Activated naive CD8-positive, alpha-beta T cell treated with anti-CD3 and anti-CD28 coated beads, Interleukin-2, amount 10 ng/mL, durations not matched to agents 7 days and 5 days (primary cell): ENCODE measurements at places on chromosomes 5 and 9. TPM values are rescaled to one million over a fixed set of nuclear protein-coding genes. Genes with fewer than 3 reads are reported as not detected.
A peak's percentile ranks its signal among the peaks of the same experiment; 100 is the strongest.

DNA sequence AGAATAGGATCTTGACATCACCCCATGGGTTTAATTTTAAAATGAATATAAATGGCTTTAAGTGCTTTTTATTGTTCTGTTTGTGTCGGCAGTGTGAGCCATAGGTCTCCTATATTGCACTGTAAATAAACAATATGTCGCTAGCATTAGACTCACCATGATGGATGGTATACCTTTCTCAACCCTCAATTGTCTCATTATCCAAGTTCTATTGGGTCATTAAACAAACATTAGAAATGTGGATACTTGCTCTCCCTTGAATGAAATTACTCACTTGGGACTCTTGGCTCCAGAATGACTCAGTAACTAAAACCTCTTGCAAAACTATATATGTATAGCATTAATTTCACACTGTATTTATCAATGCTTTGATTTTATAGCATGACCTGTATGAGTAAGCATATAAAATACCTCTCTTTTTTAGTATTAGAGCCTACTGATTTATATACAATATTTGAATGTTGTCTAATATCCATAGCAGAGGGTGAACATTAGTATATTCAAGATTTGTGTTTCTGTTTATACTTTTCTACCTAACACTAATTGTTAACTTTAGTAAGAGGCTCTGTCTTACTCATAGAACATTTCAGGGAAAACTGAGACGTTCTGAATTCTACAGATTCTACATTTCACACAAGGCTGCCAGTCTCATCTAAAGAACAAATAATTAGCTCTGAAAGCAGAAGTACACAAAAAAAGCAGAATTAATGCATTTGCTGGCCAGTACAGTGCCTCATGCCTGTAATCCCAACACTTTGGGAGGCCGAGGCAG, 303.8 kb upstream of the PRR16 start:
- DNase-seq = no peak
- H3K4me1 ChIP-seq = no peaks in the 10 kb centered on the region
- no peaks in the 10 kb centered on the region for H3K36me3 ChIP-seq
- H3K27me3 ChIP-seq = no peaks in the 10 kb centered on the region

DNA sequence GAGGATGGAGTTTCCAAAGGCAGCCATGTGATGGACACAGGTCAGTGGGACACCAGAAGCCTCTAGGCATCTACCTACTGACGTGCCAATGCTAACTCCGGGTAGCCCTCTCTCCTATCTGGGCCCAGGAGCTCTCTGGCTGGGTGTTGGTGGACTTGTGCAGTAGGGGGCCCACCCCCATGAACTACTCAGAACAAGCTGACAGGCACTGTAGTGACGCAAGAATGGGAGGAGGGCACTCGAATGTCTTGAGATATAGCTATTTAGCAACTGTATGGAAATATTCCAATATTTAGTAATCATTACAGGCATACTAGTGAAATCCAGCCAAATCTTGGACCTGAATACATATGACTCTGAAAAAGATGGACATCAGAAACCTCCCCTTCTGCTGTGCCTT, 5.7 kb upstream of the DOCK2 start:
- H3K4me1 ChIP-seq = peaks cover 7% of the 10 kb centered on the region
- no peak for DNase-seq
- H3K4me3 ChIP-seq = no peak overlapping the region
- H3K36me3 ChIP-seq = peaks cover 8% of the 10 kb centered on the region
- peaks cover 12% of the 10 kb centered on the region for H3K27me3 ChIP-seq

DNA sequence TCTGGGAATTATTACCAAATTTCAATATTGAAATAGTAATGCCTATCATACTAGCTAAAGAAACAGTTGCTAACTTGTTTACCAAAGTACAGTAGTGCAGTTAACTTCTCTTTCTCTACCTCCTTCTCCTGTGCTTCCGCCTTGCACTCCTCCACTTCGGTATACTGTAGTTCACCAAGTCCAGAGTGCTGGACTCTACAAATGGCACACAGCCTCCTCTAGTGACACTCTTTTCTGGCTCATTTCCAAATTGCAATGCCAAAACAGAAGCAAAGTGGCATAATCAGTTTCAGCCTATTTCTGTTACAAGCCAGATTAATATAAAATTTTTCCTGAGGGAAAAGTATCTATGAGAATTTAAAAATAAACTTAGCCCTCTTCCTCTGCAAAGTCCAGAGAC, 86.0 kb upstream of the RASGRF2 start:
- no peak for DNase-seq
- no peak overlapping the region for H3K4me3 ChIP-seq

GRCh38 chr9:89667726-89668125, 62.9 kb downstream of the GADD45G start:
- peaks cover 21% of the 10 kb centered on the region for H3K27me3 ChIP-seq
- H3K36me3 ChIP-seq = peaks cover 5% of the 10 kb centered on the region
- peaks cover 22% of the 10 kb centered on the region for H3K4me1 ChIP-seq
- DNase-seq = no peak
- no peak overlapping the region for H3K27ac ChIP-seq
- H3K4me3 ChIP-seq = no peak overlapping the region

GRCh38 chr9:79988126-79988525, 416.4 kb downstream of the TLE4 start:
- H3K27me3 ChIP-seq = no peaks in the 10 kb centered on the region
- DNase-seq = no peak
- no peak overlapping the region for H3K27ac ChIP-seq
- H3K36me3 ChIP-seq = no peaks in the 10 kb centered on the region
- H3K4me1 ChIP-seq = no peaks in the 10 kb centered on the region
- H3K4me3 ChIP-seq = no peak overlapping the region

GRCh38 chr9:2403701-2404100, 217.9 kb upstream of the VLDLR start:
- peaks cover 4% of the 10 kb centered on the region for H3K27me3 ChIP-seq
- H3K4me1 ChIP-seq = no peaks in the 10 kb centered on the region
- no peak for DNase-seq
- no peaks in the 10 kb centered on the region for H3K36me3 ChIP-seq

- DNase-seq = no peak
- peak overlapping the region; percentile 42 for H3K27ac ChIP-seq
- peaks cover 23% of the 10 kb centered on the region for H3K4me1 ChIP-seq
- H3K27me3 ChIP-seq = no peaks in the 10 kb centered on the region
- H3K4me3 ChIP-seq = no peak overlapping the region
- peaks cover 25% of the 10 kb centered on the region for H3K36me3 ChIP-seq
Measured at GRCh38 chr5:87405472-87406155, 7.1 kb downstream of the CCNH start.

DNA sequence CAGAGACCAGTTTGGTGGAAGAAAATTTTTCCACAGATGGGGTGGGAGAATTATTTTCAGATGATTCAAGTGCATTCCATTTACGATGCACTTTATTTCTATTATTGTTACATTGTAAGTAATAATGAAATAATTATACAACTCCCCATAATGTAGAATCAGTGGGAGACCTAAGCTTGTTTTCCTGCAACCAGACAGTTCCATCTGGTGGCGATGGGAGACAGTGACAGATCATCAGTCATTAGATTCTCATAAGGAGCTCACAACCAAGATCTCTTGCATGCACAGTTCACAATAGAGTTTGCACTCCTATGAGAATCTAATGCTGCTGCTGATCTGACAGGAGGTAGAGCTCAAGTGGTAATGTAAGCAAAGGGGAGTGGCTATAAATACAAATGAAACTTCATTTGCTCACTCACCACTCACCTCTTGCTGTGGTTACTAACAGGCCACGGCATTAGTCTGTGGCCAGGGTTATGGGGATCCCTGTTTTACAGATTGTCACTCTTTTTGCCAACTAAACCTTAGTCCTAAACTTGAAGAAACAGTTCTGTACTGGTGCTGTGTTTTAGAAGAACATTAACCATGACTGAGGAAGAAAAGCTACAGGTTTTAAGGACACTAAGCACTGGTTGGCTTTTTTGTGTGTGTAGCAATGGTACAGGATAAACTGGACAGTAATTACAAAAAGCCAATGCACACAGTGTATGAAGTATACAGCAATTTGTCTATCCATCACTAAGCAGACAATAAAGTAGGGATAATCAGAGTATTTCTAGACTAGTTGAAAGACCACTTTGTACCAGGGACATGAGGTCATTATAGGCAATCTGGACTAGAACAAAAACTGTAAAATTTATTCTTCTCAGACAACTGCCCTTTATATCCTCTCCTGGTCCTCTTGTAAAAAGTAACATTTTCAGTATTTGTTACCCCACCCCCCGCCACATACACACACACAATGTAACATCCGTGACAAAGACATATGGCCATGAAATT, 9.9 kb downstream of the TMEM232 start:
- H3K36me3 ChIP-seq = no peaks in the 10 kb centered on the region
- H3K27ac ChIP-seq = no peak overlapping the region
- H3K27me3 ChIP-seq = peaks cover 6% of the 10 kb centered on the region
- H3K4me1 ChIP-seq = no peaks in the 10 kb centered on the region

DNA sequence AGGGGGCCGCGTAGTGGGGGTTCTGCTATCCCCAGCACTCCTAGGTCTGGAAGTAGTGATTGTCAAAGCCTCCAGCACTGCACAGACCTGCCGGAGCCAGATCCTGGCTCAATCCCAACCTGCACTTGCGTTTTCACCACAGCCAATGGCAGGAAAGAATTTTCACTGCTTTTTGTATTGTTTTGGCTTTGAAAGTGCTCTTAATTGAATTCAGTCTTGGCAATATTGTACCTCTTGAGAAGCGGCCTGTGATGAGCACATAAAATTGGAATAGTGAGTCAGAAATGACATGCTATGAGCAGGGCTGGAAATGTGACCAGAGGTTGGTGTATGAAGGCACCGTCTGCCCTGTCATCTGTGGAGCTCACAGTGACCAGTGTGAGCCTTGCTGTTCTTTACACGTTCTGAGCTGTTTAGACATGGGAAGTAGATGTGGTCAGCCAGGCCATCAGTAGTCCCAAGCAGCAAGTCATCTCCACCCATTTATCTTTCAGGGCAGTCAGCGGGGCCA, 41.5 kb downstream of the SECISBP2 start:
- H3K4me1 ChIP-seq = peaks cover 29% of the 10 kb centered on the region
- H3K27me3 ChIP-seq = no peaks in the 10 kb centered on the region
- H3K27ac ChIP-seq = peak overlapping the region; percentile 51

DNA sequence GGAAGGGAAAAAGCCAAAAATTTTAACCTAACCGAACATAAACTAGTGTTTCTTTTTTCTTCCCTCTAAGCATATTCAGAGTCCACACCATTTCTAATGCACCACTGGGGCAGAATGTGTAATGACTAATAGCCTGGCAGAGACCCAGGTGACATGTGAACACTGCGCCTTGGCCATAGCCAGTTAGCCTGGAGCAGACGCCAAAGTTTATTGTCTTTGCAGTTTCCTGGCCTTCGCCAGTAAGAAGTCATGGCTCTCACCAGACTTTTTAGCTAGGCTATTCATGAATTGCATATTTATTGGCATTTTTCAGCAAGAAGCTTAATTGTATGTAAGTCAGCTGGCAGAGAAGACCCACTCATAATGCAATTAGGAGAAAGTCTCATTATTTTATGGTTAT, 182.8 kb upstream of the SLC27A6 start:
- H3K27me3 ChIP-seq = peaks cover 3% of the 10 kb centered on the region
- H3K27ac ChIP-seq = no peak overlapping the region
- peaks cover 2% of the 10 kb centered on the region for H3K4me1 ChIP-seq
- DNase-seq = no peak

GRCh38 chr9:88399966-88400365, 11.7 kb downstream of the SPIN1 start:
- no peaks in the 10 kb centered on the region for H3K27me3 ChIP-seq
- peaks cover 24% of the 10 kb centered on the region for H3K36me3 ChIP-seq
- H3K4me1 ChIP-seq = peaks cover 12% of the 10 kb centered on the region
- DNase-seq = no peak
- H3K27ac ChIP-seq = no peak overlapping the region
- H3K4me3 ChIP-seq = no peak overlapping the region

DNA sequence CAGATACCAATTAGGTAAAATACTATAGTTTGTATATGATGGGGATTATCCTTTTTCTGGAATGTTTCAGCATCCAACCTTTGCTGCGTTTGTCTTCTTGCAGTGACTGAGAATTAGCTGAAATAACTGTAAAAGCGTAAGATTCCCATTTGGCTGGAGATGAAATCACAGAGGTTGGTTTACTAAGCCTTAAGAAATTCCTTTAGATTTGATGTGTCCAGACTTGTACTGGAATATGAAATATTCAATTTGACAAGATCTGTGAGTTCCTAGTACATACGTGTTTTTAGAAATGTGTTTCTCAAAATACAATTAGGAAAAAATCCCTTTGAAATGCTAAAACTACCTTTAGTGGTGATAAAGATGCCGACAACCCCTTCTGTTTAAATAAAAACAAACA, 286.0 kb upstream of the DMRT1 start:
- H3K27ac ChIP-seq = no peak overlapping the region
- no peak for DNase-seq
- H3K36me3 ChIP-seq = no peaks in the 10 kb centered on the region

GRCh38 chr9:93126825-93127368, 7.2 kb downstream of the NINJ1 start:
- peaks cover 29% of the 10 kb centered on the region for H3K4me1 ChIP-seq
- DNase-seq = peak; percentile 39
- H3K27ac ChIP-seq = peak overlapping the region; percentile 97
- H3K27me3 ChIP-seq = no peaks in the 10 kb centered on the region

- H3K4me1 ChIP-seq = no peaks in the 10 kb centered on the region
- DNase-seq = peak; percentile 65
- no peaks in the 10 kb centered on the region for H3K27me3 ChIP-seq
- H3K4me3 ChIP-seq = no peak overlapping the region
- no peak overlapping the region for H3K27ac ChIP-seq
- peaks cover 12% of the 10 kb centered on the region for H3K36me3 ChIP-seq
Measured at GRCh38 chr5:14628346-14628745, 36.2 kb upstream of the OTULIN start.

GRCh38 chr5:85927632-85928031, 690.1 kb upstream of the COX7C start:
- H3K27ac ChIP-seq = no peak overlapping the region
- H3K27me3 ChIP-seq = no peaks in the 10 kb centered on the region
- H3K4me3 ChIP-seq = no peak overlapping the region
- no peak for DNase-seq

GRCh38 chr5:91074615-91075014, 308.5 kb downstream of the ARRDC3 start:
- H3K27ac ChIP-seq = no peak overlapping the region
- DNase-seq = no peak
- H3K4me1 ChIP-seq = peaks cover 3% of the 10 kb centered on the region

GRCh38 chr9:124551472-124552272, 44.5 kb upstream of the NR5A1 start:
- peak; percentile 39 for DNase-seq
- H3K4me3 ChIP-seq = no peak overlapping the region
- no peaks in the 10 kb centered on the region for H3K27me3 ChIP-seq
- H3K4me1 ChIP-seq = peaks cover 10% of the 10 kb centered on the region
- no peaks in the 10 kb centered on the region for H3K36me3 ChIP-seq
- no peak overlapping the region for H3K27ac ChIP-seq

Gene KCNV2
- not detected for total RNA-seq

Gene CARTPT
- not detected for total RNA-seq

Gene ZNF366
- 0.40 TPM for total RNA-seq

Gene GRXCR2
- total RNA-seq = not detected
